ENCODE measurements at places on chromosomes 16 and 17.

GRCh38 chr16:64545768-64546167 is 576.1 kb downstream of the CDH11 start:
- no peak for DNase-seq

DNA sequence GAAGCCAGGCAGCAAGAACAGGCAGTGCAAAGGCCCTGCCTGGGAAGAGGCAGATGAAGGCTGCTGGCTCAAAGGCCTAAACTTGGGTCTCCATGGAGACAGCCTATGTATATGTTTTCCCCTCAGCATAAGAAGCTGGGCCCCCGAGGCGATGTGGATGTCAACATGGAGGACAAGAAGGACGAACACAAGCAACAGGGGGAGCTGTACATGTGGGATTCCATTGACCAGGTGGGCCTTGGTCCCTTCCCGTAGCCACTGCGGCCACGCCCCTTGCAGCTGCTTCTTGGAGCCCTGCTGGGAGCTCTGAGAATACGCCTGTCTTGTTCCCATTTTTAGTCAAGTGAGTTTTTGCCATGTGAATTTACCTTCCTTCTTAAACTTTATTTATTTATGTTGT is 106.0 kb downstream of the SDR42E1 start:
- no peak for DNase-seq

- peak; percentile 35 for DNase-seq
Measured at GRCh38 chr17:36197387-36197703, 787 bp upstream of the CCL3L1 start.

GRCh38 chr16:88924834-88925539 is 52.0 kb downstream of the CBFA2T3 start:
- peak; percentile 63 for DNase-seq

DNA sequence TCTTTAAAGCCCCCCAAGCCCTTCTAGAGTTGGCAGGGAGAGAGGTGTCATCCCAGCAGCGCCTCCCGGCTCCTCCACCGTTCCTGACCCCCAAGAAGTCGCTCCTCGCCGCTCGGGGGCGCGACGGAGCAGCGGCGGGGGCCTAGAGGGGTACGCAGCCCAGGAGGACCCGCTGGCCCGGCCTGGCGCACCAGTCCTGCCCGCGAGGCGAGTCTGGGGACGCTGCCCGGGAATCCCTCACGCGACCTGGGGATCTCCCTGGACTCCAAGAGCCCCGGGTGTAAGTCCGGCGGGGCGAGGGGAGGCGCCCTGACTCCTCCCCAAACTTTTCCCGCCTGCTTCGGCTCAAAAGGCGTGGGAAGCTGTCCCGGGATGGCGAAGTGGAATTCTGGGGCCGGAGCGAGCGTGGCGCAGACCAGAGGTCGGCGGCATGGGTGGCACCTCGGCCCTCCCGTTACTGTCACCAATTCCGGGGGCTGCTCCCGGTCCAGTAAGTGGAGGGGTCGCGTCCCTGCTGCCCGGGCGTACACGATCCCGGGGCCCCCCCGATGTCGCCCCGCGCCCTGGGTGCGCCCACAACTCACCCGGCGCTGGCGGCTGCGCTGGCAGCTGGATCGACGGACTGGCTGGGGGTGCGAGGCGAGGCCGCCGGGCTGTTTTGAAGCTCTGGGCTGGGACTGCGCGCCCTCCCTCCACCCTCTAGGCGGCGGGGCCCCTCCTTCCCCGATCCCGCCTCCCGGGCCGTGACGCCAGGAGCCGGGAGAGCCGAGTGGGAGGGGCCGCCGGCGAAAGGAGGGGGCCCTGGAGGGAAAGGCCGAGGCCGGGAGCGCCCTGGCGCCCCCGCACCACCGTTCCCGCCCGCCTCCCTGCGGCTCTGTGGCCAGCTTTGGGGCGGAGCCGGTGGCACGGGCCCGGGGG is at the start of gene EMP2:
EMP2 (minus strand) TSS at position 634 of the 918 bp plus-strand sequence. CDS start 32,981 bp downstream, outside the sequence.
- DNase-seq: peak; percentile 73

DNA sequence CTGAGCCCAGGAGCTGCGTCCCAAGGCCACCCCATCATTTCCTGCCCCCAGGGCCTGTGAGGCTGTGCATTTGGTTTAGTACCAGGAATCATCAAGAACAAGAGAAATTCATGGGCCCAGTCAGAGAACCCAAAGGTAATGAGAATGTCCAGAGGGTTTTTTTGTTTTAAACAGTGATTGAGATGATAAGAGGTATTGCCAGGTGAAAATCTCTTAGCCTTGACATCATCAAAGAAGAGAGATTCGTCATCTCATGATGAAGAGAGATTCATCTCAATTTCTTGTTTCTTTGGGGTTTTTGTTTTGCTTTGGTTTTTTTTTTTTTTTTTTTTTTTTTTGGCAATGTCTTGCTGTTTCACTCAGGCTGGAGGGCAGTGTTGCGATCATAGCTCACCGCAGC is 170.6 kb upstream of the CACNG5 start:
- no peak for DNase-seq

DNA sequence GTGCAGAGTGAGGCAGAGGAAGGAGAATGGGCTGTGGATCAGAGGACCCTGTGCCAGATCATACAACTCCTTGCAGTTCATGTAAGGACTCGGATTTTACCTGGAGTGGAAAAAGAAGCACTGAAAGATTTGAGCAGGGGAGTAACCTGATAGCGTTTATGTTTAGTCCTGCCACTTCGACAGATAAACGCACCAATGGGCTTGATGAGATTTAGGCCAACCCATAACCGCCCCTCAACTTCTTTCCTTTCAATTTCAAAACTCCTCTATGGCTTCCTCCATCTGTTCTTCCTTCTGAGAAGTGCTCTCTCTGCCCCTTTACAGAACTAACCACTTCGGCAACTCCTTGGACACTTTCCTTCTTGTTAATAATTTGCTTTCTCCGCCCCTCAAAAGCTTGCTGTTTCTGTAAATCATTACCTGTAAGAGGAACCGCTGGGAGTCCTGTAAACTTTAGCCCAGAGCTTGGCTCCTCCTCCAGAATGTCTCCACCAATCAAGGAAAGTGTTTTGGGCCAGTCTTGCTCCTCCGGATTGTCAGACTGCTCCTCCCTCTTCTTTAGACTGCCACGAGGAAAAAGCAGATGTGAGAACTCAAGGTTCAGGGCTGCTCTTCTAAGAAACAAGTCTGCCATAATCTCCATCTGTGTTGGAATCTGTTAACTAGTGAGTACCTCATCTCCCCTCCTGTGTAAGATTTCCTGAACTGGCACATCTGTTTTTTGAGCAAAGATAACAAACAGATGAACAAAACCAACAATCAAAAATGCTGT is at the start of gene ACSM3:
ACSM3 (plus strand) TSS at position 554 of the 772 bp plus-strand sequence. CDS start 6,021 bp downstream, outside the sequence.
- DNase-seq: peak; percentile 93
